Left renal pelvis (tissue), 4 donors: ENCODE measurements at places on chromosomes 16 and 17.
A peak's percentile ranks its signal among the peaks of the same experiment; 100 is the strongest.

GRCh38 chr17:36004594-36005108, 3.3 kb upstream of the CCL15 start:
- DNase-seq = no peak

GRCh38 chr17:43962479-43962878, 8.7 kb upstream of the PYY start:
- no peak for DNase-seq

DNA sequence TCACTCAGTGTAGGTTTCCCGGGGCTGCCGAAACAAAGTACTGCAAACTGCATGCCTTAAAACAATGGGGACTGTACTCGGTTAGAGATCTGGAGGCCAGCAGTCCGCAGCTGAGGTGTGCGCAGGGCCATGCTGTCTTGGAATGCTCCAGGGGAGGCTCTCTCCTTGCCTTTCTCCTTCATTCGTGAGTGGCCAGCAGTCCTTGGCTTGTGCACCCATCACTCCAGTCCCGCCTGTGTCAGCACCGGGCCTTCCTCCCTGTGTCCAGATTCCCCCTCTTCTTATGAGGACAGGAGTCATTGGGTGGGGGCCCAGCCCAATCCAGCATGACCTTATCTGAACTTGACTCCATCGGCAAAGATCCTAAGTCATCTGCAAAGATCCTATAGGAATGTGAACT, 43.4 kb downstream of the COX4I1 start:
- no peak for DNase-seq

- no peak for DNase-seq
Observed at GRCh38 chr17:43524945-43525575, 21.1 kb downstream of the ETV4 start.

GRCh38 chr17:73874008-73874720, 229.9 kb upstream of the SDK2 start:
- DNase-seq = no peak

DNA sequence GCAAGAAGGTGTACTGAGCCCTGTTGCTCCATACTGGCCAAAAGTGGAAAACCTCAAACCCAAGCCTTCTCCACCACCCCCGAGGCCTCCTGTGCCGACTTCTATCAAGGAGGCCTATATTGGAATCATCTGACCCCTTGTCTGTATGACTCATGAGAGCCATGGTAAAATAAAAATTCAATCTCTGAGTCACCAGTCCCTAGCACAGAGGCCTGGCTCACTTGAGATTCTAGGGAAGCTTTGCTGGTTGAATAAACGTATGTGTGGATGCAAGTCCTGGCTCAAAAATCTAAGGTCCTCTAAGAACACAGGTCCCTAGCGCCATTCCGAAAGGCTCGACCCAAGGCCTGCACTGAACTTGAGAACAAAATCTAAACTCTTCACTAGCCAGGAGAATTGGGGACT, 15.0 kb downstream of the NSMCE1 start:
- no peak for DNase-seq

DNA sequence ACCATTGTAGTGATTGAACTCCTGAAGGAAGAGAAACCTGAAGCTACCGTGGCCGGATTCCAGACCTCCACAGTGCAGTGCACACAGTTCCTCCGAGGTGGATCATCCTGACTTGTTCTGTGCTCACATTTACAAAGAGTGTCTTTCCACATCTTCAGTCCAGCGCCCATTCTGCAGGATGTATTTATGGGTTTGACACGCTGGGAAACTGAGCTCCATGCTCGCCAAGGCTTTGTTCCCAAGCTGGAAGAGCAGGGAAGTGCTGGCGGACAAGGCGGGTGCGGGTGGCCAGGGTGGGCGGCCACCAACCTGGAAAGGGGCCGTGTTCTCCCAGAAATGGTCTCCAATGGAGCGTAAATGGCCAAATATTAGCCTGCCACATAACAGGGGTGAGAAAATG, 227.9 kb downstream of the IRF8 start:
- no peak for DNase-seq

GRCh38 chr16:56373003-56373402, 52.3 kb downstream of the AMFR start:
- DNase-seq = peak; percentile 36

DNA sequence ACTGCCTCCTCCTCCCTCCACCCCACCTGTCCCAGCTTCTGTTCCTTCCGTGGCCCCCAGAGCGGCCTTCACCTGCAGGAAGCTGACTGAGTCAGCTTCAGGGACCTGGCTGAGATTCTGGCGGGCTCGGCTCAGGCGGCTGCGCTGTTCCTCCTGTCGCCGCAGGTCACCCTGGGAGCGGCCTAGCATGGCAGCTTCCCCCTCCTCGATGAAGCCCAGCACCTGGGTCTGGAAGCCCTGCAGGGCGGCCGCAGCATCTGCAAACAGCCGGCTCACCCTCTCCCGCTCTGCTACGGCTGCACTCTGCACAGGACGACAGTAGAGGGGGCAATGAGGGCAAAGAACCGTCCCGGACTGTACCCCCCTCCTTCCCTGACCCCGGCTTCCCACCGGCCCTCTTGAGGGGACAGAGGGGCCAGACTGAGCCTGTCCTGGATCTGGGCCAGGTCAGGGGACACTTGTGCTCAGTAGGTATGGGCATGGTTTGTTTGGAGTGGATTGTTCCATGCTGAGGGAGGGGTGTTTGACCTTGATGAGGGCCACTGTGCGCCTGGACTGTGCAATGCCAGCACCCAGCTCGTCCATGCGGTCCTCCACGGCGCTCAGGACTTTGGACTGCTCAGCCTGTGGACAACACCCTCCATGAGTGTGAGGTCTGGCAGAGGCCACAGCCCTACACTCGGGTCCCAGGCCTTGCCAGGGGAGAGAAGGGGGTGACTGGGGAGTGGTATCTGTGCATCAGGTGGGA, 2.0 kb downstream of the TRIM47 start:
- DNase-seq = no peak

DNA sequence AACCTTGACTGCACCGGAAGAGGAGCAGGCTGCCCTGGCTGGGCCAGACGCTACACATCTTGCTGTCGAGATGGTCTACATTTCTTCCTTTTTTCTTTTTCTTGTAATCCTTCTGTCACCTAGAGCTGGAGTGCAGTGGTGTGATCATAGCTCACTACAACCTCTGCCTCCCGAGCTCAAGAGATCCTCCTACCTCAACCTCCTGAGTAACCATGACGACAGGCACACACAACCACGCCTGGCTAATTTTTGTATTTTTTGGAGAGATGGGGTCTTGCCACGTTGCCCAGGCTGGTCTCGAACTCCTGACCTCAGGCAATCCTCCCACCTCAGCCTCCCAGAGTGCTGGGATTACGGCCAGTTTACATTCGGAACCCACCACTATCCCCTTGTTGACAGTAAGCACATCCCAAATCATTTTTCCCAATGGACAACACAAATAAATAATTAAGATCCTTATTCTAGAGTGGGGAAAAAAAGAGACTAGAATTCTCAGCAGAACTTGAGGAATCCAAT, 79.0 kb downstream of the ANKRD11 start:
- no peak for DNase-seq

- DNase-seq = no peak
Observed at GRCh38 chr17:80283116-80283852, 22.6 kb downstream of the RNF213 start.

DNA sequence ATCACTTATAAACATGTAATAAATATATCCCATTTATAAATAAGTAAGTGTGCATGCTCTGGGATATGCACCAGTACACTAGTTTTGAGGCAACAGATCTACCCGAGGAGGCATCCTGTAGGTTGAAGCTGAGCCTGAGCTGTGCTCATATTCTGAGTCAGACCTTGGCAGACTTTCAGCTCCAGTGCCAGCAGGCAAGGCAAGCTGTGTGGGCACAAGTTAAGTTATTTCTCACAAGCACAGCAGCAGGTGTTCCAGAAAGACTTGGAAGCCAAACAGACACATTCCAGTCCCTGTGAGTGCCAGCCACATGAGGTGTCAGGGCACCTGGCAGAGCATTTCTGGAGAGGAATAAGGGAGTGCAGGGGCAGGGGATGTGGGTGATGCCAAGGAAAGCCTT, 1.3 kb upstream of the CLEC19A start:
- no peak for DNase-seq

GRCh38 chr16:14252860-14253259, 181.7 kb downstream of the MRTFB start:
- DNase-seq = no peak

DNA sequence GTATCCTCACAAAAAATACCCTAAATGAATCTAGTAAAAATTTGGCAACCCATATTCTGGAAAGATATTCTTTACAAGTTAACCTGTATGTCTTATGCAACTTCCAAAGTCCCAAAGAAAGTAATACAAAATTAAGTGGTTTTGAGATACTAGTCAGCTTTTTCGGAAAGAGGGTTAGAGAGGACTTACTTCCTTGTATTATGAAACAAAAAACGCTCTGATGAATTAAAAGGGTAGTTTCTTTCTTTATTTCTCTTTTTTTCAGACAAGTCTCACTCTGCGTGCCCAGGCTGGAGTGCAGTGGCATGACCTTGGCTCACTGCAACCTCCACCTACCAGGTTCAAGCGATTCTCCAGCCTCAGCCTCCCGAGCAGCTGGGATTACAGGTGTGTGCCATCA, 51.6 kb downstream of the KANSL1 start:
- no peak for DNase-seq

DNA sequence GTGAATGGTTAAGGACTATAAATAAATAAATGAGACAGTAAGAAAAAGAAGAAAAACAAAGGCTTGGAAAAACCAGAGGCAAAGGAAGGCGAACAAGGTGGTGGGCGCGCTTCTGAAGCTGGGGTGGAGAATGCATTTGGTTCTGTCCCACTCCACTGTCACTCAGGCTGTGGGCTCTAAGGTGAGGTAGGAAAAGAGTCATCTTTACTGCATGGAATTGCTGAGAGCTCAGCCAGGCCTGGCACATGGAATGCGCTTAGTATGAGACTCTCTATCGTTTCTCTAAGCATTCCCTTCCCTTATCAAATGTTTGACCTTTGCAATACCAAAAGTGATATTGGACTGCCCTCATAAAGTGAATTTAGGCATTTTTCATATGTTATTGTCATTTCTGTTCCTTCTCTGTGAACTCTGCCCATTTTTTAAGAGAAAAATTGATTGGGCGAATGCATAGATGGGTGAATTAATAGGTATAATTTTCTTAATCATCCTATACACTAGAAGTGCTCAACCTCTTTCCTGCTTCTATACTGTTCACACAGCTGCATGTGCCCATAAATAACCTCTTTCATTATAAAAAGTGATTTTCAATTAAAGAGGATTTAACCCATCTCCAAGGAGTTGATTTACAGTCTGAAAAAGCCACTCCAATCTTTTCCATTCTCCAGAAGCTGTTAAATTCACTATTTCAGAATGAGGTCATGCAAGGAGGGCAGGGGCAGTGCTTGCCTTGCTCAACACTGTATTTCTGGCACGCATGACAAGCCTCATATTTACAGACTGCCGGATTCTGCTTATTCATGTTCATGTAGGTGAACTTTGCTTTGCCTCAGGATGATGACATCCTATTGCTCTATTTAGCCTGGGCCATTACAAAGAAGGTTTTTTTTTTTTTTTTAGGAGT, 87.7 kb downstream of the MYH10 start:
- no peak for DNase-seq

- DNase-seq = no peak
Observed at GRCh38 chr17:66283971-66284370, 18.4 kb upstream of the PRKCA start.

- DNase-seq = no peak
Observed at GRCh38 chr16:60463986-60464385, 1572.3 kb downstream of the CDH8 start.

GRCh38 chr16:65663774-65664173, 541.9 kb upstream of the CDH11 start:
- no peak for DNase-seq

- no peak for DNase-seq
Observed at GRCh38 chr17:15121426-15121825, 143.7 kb downstream of the PMP22 start.

DNA sequence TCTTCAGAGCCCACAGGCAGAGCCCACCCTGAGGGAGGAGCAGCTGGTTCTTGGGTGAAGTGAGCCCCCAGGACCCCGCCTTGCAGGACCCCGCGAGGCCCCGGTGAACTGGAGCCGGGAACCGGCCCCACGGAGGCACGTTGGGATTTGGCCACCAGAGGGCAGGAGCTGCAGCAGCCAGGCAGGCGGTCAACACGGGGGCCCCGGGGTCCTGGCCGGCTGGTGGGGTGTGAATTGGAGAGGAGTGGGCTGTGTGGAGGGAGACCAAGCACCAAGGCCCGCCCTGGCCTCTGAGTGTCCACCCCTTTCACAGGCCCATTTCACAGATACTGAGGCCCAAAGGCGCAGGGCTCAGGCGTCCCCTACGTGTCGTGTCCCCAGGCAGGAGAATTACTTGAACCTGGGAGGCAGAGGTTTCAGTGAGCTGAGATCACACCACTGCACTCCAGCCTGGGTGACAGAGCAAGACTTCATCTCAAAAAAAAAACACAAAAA, 2.2 kb downstream of the DPEP1 start:
- DNase-seq = no peak

DNA sequence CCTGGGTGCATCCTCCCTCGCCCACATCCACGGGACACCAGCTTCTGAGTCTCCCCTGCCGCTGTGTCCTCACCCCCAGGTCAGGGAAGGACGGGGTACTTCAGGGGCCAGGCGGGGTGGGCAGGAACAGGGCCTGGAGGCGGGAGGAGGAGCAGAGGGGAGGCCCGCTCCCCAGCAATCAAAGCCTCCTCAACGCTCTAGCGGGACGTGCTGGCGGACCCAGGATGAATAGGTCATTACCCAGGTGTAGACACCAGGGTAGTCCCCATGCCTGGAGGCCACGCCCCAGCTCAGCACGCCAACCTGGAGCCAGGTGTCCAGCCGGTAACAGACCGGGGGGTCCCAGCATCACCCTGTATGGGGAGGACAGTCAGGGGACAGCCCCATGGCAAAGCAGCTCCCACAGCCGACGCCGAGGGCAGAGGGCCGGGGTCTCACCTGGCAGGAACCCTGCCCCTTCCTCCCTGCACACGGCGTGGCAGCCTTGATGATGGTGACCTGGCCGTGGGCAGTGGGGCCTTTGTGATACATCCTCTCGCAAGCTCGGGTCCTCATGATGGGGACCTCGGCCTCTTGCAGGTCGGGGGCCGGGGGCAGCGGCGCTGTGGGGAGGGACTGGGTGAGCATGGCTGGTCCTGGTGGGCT, 24.2 kb downstream of the TPSD1 start:
- DNase-seq = no peak

- no peak for DNase-seq
Observed at GRCh38 chr17:36485805-36486203, 677 bp upstream of the ZNHIT3 start.

GRCh38 chr16:583470-583814, 6.4 kb upstream of the RAB40C start:
- DNase-seq = no peak

GRCh38 chr17:75783069-75783783, 1.4 kb upstream of the UNK start:
- DNase-seq = no peak
